CD4-positive, alpha-beta T cell treated with Interleukin-15 for 1 hour (primary cell): ENCODE measurements at places on chromosomes 16 and 17.

- DNase-seq, result no peak
These were observed 190.3 kb downstream of the KIF2B start for GRCh38 chr17:54013072-54013471.

DNA sequence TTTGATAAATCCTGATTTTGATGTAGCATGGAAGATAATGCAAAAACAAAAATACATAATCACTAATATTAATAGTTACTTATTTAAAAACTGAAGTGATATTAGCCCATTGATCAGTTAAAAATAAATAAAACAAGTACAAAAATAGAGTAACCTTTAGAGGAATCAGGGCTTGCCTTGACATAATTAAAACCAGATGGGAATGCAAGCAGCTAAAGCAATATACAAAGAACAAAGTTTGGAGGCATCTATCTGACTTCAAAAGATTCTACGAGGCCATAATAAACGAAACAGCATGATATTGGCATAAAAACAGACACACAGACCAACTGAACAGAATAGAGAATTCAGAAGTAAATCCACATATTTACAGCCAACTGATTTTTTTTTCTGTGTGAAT lies 15.0 kb upstream of the HEATR3 start:
- DNase-seq, result no peak

- no peak for DNase-seq
These were observed 79.5 kb upstream of the NKD1 start for GRCh38 chr16:50468749-50469078.

DNA sequence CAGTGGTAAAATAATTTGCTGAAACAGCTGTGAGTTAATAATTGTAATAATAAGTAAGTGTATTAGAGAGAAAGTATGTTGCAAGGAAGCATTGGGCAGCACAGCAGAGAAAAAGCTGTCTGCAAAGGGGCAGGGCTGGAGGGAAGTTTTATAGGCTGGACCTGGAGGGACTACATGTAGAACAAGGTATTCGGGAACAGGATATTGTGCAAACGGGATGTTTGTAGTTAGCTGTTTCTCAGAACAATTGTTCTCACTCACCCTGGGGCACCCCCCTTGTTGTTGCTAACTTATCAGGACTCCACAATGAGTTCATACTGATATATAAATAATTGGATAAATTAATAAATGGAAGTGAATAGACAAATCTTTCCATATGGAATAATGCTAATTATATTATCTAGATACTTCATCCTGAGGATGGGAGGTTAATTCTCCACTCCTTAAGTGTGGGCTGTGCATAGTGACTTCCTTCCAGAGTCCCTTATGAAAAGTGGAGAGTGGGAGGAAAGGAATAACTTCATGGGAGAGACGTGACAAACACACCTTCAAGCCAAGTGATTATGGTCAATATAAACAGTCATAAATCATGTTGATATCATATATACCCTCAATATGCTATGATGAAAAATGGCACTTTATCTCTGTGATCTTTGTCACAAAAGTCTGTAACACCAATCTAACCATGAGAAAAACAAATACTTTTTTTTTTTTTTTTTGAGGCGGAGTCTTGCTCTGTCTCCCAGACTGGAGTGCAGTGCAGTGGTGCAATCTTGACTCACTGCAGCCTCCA lies 85.4 kb downstream of the PPM1E start:
- no peak for DNase-seq

DNA sequence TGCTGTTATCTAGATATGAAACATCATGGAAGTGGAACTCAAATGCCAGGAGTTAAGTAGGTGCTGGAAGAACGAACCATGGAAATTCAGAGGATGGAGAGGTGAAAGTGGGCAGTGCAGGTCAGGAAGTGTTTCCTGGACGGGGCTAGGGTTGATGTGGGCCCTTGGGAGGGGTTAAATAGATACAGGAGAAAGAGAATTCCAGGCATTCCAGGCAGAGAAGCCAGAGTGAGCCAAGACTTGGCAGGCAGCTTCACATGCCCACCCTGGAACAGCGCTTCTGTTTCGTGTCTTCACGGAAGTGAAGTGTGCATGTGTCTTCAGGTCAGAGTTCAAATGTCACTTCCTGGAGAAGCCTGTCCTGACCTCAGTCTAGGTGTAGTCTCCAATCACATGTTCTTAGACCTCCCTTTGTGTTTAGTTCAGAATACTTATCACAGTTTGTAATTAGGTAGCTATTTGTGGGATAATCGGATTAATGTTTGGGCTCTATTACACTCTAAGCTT lies 41.3 kb downstream of the GP2 start:
- DNase-seq, result no peak

DNA sequence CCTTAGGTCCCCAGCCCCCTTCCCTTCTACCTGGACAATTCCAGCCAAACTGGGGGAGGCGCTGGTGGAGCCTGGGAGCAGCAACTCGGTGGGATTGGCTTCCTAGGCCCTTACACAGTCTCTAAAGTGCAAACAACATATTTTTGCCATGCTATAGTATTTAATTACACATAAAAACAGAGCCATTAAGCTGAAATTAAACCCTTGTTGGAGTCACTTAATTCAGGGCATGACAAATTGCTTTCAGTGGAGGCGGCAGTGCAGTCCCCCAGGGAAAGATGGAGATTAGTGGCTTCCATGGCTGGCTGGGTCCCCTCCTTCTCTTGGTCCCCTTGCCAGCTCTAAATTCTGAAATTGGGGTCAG lies 17.3 kb downstream of the IGFBP4 start:
- DNase-seq, result no peak

GRCh38 chr17:30323262-30323894 lies 10.5 kb downstream of the TMIGD1 start:
- DNase-seq, result peak; percentile 49

DNA sequence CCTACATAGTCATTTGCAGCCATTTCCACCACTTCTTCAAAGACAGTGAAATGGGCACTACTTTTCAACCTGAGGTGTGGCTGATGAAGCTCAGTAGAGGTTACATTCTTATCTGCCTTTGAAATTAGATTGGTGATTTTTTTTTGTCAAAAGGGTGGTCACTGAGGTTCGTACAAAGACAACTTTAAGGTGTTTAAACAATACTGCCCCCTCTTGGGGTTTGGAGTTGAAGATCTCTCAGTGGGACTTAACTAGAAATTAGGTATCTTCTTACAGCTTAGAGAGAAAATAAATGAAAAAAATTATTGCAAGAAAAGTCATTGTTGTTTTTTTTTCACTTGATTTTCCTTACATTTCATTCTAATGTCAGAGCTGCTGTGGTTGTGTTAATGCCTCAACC lies 713.2 kb downstream of the CDH11 start:
- DNase-seq, result no peak

DNA sequence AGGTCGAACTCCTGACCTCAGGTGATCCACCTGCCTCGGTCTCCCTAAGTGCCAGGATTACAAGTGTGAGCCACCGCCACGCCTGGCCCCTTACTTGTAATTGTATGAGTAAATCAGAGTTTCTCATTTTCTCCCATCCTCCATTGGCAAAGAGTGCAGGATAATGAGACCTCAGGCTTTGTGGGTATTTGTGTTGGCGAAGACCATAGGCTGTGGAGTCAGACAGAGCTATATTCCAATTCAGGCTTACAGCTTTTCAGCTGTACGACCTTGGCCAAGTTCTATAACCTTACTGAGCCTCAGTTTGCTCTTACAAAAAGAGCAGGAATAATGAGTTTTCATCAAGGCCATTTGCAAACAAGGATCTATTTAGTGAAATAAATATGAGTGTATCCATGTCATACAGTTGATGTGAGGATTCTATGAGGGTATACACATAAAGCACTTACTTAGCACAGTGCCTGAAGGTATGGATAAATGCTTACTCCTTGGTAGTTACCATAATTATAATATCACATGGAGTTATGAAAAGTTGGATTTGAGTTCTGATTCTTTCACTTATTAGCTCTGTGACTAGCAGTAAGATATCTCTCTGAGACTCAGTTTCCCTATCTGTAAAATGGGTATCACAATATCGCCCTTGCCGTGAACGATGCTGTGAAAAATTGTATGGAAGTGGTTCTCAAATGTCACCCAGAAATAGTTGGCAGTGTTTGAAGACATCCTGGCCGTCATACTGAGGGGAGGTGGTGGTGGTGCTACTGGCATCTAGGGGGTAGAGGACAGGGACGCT lies 25.6 kb upstream of the CPPED1 start:
- no peak for DNase-seq

DNA sequence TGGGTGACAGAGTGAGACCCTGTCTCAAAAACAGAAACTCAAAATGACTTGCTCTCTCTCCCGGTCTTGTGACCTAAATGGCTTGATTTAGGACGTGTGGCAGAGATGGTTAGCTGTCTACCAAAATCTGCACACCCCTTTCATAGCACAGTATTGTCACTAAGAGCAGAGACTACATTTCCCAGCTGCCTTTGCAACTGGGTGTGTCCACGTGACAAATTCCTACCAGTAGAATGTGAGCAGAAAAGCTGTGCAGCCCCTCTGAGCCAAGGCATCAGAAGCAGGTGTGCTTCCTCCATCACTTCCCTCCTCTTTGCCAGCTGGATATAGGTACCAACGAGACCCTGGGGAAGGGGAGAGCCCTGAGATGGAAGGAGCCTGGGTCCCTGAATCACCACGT lies 25.5 kb downstream of the GPR142 start:
- DNase-seq, result no peak

GRCh38 chr16:76207270-76207669 lies 69.9 kb upstream of the CNTNAP4 start:
- DNase-seq, result no peak

DNA sequence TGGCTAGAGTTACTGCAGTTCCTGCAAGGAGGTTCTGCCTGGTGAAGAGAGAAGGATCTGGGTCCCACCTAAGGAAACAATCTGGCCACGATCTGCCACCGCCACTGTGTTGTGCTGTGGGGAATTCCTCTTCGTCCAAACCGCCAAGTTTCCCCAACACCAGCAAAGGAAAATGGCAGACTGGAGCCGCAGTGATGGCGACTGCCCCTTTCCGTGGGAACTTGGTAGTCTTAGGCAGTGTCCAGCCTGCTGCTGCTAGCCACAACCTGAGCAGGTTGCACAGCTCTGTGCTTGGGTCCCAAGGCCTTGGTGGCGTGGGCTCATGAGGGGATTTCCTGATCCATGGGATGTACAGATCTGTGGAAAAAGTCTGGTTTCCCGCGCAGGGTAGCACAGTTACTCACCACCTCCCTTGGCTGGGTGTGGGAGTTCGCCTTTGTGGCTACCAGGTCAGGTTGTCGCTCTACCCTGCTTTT lies 28.6 kb downstream of the NFATC3 start:
- DNase-seq, result no peak

GRCh38 chr16:82071421-82071820 lies 36.4 kb downstream of the HSD17B2 start:
- no peak for DNase-seq

GRCh38 chr16:53546988-53547391 lies 44.0 kb upstream of the AKTIP start:
- DNase-seq, result no peak

DNA sequence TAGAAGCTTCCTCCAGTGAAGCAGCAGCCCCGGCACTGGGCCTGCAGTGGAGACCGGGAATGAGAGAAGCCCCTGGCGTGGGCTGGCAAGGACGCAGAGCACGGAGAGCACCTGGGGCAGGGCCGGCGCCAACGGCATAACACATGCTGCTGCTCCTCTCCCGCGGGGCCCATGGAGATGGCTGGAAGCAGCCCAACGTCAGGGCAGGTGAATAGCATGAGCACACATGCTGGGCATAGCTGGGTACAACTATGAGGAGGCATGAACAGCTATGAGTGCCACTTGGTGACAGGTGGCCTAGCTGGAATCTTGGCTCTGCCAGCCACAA lies 46.4 kb downstream of the IRF8 start:
- no peak for DNase-seq

DNA sequence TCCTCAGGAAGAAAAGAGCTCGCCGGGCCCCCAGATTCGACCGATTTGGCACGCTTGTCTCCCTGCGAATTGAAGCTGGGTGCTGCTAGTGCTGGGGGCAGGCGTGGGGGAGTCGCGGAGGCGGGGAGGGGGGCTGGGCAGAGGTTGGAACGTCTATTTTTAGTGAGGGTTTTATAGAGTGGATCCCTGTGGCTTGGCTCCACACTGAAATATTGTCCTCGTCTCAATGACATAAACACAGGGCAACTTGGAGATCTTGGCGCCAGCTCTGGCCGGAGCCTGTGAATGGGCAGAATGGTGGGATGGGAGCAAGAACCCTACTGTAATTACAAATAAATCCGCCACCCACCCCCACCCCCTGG lies 15.7 kb upstream of the NOG start:
- no peak for DNase-seq
